ENCODE measurements at places on chromosomes 5 and 9.

GRCh38 chr9:100669968-100670367 lies 92.1 kb downstream of the CAVIN4 start:
- DNase-seq, result no peak

GRCh38 chr5:139277171-139277570 lies 16.4 kb upstream of the MATR3 start:
- DNase-seq, result no peak

DNA sequence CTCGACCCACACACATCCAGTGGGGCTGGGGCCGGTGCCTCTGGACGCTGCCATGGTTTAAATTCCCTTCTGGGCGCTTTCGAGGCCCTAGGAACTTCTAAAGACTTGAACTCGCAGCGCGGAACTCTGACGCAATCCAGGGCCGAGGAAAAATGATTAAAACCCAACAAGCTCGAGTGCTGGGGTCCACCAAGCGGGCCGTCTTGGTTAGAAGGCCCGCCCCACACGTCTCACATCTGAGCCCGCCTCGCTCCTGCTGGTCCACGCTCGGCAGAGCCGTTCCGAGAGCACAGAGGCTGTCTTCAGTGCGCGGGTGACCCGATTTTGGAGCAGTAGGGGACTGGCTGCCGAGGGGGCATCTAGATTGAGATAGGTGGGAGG lies 1.5 kb downstream of the CRHBP start:
- no peak for DNase-seq

- no peak for DNase-seq
These were observed 162.0 kb downstream of the C9orf50 start for GRCh38 chr9:129458663-129459546.

DNA sequence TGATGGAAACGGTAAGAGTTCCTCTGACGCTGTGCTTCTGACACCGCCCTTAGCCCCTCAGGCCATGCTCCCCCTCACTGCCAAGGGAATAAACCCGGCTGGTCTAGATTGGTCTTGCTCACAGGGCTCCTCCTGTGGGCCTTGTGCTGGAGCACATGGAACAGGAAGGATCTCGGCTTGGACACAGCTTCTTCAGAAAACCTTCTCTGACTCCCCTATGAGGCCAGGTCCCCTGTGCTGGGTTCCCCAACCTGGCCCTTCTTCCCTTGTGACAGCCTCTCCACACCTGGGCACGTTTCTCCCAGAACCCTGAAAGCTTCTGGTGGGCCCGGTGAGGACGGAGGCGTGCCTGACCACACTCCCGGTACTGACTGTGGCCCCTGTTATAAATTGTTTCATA lies 8.2 kb downstream of the SPATA31E1 start:
- DNase-seq, result no peak

GRCh38 chr9:126756876-126757415 lies 47.9 kb upstream of the ZBTB43 start:
- no peak for DNase-seq

DNA sequence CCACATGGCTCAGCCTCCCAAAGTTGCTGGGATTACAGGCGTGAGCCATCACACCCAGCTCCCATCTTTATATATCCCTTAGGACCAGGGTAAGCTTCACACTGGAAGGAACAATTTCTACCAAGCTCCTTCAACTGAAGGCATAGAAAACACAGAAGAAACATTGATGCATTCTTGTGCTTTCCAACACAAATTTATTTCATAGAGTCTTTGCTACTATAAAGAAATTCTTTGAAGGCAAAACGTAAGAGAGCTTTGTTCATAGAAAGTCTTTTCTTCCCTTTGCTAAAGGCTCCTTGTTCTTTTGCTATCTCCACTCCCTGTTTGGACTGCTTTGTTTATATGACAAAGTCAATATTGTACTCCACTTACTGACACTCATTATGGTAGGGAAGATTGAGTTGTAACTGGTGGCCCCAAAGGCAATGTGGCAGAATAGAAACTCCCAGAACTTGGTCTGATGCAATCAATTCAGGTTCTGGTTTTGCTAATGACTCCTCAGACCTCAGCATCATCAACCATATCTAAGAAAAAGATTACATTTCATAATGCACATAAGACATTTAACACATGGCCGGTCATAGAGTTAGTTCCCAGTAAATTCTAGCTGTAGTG lies 97.4 kb upstream of the CLINT1 start:
- DNase-seq, result no peak

- no peak for DNase-seq
These were observed 21.4 kb downstream of the SPZ1 start for GRCh38 chr5:80341016-80341775.

DNA sequence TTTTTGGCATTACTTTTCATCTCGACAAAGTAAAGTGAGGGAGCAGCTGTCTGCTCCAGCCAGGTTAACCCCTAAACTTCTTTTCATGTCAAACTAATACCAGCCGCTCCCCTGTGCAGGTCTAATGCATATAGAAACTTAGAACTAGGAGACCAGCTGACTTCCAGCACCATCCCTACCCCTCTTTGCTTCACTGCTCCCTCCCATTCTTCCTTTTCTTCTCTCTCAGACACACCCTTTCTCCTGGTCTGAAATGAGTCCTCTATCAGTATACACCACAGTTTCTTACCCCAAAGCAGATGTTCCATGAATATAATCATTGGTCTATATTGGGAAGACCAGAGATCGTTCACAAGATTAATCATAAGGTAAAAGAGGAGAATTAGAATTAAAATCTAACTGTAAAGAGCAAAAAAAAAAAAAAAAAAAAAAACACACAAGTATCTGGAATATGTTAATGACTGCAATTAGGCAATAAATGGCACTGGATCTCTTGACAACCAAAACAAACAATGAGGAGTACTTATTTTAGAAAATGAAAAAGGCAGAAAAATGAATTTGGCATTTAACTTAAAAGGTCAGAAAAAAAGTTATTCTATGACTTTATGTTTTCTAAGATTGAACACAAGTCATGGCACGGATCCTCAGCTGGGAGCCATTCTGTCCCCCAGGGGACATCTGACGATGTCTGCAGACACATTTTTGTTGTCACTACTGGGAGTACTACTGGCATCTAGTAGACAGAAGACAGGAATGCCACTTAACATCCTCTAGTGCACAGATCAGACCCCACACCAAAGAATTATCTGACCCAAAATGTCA lies 209.8 kb downstream of the PJA2 start:
- no peak for DNase-seq

DNA sequence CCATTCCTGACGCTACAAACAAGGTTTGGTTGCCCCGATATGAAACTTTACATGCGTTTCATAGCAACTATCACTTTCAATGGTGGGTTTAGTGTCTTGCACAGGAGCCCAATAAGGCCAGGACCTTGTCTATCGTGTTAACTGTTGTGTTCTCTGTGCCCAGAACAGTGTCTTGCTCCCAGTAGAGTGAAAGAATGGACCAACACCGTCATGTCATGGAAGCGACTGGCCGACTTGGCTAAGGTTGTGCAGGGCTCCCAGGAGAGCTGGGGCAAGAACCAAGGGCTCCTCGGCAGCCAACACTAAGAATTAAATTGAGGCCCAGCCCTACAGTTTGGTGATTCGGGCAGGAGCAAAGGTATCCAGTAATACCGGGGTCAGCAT lies 498 bp upstream of the ARHGEF37 start:
- no peak for DNase-seq

- no peak for DNase-seq
These were observed 79.7 kb downstream of the DAB2IP start for GRCh38 chr9:121731090-121731489.

GRCh38 chr5:73902327-73903051 lies 276.5 kb downstream of the ARHGEF28 start:
- DNase-seq, result no peak

DNA sequence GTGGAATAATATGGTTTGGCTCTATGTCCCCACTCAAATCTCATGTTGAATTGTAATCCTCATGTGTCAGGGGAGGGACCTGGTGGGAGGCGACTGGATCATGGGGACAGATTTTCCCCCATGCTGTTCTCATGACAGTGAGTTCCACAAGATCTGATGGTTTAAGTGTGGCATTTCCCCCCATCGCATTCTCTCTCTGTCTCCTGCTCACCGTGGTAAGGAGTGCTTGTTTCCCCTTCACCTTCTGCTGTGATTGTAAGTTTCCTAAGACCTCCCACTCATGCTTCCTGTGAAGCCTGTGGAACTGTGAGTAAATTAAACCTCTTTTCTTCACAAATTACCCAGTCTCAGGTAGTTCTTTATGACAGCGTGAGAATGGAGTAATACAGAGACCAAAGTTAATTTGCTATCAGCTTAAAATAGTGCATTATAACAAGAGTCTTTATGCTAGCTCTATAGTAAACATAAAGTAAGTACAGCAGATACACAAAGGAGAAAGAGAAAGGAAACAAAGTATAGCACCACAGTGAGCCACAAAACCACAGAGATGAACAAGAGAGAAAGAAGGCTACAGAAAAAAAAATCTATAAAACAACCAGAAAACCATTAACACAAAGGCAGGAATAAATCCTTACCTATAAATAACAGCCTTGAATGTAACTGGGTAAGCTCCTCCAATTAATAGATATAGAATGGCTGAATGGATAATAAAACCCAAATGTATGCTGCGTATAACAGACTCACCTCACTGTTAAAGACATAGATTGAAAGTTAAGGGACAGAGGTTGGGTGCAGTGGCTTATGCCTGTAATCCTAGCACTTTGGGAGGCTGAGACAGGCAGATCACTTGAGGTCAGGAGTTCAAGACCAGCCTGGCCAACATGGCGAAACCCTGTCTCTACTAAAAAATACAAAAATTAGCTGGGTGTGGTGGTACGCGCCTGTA lies 39.7 kb downstream of the RAPGEF6 start:
- DNase-seq, result no peak

GRCh38 chr5:5403741-5404140 lies 18.7 kb upstream of the ICE1 start:
- no peak for DNase-seq

GRCh38 chr9:13397220-13397619 lies 117.7 kb upstream of the MPDZ start:
- DNase-seq, result no peak

DNA sequence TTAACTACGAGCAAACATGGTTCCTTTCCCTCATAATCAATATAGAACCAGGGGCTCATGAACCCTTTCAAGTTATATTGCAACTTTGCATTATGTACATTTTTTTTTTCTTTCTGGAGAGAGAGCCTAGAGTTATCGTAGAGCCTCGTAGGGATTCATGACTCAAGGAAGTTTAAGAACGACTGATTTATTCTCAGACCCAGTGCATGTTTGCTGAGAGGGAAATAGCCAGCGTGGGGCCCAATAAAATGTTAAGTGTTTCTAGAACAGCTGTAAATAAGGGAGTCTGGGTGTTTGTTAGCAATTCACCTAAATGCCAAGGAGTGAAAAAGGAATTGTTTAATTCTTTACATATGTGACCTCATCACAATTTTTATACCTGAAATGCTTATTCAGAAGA lies 119.0 kb upstream of the KLF9 start:
- no peak for DNase-seq

- DNase-seq, result no peak
These were observed 167.1 kb upstream of the ADRA1B start for GRCh38 chr5:159749146-159749545.

- DNase-seq, result no peak
These were observed 152.7 kb downstream of the ATP10B start for GRCh38 chr5:160699301-160699700.

Measured in stimulated activated CD4-positive, alpha-beta T cell treated with anti-CD3 and anti-CD28 coated beads, Interleukin-1b, Interleukin-23, amount 100 ng/mL, for 1 hour (primary cell).